ENCODE measurements at places on chromosomes 5 and 9.

- DNase-seq = no peak
Measured at GRCh38 chr5:133941456-133942196, 26.8 kb downstream of the C5orf15 start.

- no peak for DNase-seq
Measured at GRCh38 chr5:52786949-52787599, 642 bp upstream of the ITGA1 start.

DNA sequence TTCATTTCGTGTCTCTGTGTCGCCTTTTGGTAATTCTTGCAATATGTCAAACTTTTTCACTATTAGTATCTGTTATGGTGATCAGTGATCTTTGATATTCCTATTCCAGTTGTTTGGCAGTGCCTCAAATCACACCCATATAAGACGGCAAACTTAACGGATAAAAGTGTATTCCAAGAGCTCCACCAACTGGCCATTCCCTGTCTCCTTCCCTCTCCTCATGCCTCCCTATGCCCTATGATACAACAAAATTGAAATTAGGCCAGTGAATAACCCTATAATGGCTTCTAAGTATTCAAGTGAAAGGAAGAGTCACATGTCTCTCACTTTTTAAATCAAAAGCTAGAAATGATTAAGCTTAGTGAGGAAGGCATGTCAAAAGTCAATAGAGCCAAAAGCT, 74.8 kb downstream of the CDK5RAP2 start:
- no peak for DNase-seq

DNA sequence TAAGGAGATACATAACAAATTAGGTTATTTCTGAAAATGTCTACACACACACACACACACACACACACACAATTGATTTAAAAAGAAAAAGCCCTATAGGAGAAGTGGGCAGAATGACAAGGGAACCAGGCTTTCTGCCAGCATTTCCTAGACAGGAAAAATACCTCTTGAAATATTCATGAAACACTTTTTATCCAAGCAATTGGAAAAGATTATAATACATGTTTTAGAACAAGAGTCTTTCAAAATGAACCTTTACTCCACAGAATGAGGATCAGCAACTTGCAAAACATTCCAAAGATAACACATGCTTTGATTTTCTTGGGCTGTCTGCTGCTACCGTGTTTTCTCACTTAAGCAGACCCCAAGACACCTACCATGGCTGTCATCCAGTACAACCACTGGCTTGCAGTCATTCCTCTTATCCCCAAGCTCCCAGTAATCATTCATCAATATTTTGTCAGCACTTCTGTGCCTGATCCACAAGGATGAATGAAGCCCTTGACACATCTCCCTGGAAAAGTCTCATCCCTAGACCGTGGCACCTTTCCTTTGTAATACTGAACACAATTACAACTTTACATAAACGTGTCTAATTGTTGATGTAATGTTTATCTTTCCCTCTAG, 717.1 kb upstream of the ZNF608 start:
- no peak for DNase-seq

GRCh38 chr5:43390471-43390870, 21.7 kb downstream of the CCL28 start:
- DNase-seq = no peak

DNA sequence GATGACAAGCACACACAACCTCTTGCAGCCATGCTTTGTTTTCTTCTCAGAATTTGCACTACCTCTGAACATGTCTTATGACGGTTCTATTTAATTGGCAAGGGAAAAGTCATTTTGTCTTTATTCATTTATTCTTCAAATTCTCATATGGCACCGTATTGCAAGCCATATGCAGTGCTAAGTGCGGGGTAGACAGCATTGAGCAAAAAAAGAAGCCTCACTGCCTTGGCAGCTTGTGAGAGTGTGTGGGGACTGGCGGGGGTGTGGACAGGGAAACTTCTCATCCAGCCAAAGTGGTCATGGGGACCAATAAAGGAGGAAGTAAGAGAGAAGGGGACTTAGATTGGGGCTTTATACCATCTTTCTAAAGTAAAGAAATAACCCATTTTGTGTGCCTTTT, 160.0 kb downstream of the CDH12 start:
- no peak for DNase-seq

DNA sequence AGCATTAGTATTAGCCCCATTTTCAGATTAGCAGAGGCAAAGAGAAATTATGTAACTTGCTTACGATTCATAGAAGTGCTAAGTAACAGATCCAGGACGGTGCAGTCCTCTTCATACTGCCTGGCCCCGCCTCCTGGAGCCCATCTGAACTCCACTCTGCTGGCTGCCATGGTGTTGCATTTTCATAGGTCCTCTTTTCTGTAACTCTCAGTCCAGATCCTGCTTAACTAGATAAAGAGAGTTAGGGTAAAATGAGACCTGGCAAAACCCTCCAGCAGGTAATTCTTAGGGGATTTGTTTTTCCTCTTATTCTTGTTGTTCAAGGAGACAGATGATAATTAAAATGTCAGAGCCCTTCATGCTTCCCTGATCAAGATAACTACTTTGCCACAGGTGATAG, 135.1 kb upstream of the EFNA5 start:
- no peak for DNase-seq

DNA sequence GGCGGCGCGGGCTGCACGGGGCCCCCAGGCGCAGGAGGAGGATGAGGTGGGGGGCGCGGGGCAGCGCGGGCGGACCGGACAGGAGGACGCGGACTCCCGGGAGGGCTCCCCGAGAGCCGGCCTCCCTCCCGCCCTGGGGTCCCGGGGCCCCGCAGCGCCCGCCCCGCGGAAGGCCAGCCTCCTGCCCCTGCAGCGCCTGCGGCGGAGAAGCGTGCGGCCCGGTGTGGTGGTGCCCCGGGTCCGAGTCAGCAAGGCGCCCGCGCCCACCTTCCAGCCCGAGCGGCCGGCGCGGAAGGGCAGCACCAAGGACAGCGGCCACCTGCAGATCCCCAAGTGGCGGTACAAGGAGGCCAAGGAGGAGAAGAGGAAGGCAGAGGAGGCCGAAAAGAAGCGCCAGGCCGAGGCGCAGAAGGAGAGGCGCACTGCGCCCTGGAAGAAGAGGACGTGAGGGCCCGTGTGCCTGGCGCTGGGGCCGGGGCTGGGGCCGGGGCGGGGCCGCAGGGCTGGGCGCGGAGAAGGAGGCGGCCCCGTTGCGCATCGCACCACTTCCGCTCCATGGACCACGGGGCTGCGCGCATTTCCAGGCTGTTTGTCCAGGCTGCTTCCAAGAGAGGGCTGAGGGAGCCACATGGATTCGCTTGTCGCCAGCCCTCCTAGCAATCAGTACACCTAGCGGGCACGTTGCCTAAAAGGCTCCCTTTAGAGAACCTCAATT, 86.0 kb downstream of the ANKRD33B start:
- DNase-seq = no peak

DNA sequence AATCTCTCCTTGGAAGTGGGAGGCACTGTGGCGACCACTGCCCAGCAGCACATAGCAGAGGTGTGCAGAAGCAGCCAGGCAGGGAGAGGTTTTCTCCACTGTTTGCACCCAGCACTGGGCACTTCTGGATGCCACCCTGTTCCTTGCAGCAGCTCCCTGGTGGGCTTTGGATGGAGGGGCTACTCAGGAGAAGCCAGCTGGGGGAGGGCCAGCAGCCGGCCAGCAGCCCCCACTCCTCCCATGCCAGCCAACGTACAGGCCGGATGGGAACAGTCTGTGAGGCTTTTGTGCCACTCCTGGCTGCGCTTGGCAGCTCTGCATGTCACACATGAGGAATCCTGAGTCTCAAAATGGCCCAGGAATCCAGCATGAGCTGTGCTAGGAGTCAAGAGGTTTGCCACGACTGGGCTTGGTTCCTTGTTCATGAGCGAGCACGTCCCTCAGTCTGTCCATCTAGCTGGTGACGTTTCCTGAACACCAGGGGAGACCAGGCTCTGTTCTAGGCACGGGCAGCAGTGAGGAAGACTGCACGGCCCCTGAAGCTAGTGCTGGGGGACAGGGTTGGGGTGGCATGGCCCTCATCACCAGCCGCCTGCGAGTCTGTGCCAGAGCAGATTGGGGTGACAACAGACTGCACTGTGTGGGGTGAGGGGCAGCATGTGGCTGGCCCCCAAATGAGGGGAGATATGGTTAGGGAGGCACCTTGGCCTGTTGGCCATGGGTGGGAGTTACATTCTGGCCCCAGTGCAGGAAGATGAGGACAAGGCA, 10.1 kb downstream of the PHF2 start:
- no peak for DNase-seq

GRCh38 chr5:64865662-64866061, 96.9 kb downstream of the CWC27 start:
- no peak for DNase-seq

DNA sequence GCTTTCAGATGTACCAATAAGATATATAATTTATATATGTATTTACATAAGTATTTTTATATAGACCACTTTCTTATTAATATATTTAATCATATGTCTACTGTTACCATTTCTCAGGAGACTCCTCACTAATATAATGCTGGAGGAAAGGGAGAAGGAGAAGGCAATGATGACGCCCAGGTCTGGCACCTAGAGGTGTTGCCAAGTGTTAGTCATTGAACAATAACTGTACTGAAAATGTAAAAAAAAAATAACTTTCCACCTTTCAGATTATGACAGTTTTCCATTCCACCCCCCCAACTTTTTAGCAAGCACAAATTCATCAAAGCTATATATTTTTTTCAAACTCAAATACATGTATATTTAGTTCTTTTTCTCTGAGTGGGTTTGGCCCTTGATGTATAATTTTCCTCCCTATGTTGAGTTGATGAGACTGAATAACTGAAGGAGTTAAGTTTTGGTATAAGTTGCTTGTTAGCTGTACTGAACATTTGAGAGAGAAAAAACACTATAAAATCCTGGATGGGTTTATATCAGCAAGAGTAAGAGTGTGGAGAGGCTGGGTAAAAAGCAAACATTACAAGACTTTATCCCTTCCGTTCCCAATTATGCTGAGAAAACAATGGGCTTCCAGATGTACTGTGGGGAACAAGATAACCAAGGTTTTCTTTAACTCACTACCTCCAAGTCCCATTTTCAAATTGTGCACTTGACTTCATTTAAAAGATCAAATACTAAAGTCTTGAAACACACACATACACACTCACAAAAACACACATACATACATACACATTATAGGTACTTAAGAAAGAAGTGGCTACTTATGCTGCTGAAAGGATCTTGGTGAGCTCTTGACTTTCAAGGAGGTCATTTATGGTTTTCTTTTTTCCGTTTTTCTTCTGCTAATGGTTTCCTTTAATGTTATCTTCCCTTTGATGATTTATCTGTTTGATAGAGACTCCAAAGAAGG, 142.8 kb upstream of the IFNE start:
- no peak for DNase-seq

DNA sequence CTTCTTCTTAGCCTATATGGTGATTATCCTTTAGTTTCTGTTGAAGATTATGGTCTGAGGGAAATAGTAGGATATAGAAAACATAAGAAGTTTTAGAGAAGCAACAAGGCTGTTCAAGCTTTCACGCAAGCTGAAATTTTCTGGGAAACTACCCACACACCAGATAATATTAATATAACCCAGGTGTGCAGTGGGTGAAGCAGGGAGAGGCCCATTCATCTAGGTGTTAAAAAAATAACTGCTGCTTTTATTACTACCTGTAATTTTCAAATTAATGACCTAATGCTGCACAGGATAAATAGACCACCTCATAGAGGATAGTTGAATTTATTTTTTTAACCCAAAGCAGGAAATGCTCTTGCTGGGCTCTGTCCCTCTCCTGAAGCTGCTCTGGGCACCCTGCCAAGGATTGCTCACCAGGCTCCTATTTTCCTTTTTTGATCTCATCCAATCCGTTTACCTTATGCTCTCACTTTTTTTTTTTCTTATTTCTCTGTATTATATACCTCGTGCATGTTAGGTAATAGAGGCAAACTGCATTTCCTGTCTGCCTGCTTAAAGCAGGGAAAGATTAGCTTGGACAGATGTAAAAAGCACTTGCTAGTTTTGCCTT, 124.3 kb upstream of the SLC12A2 start:
- DNase-seq = no peak

DNA sequence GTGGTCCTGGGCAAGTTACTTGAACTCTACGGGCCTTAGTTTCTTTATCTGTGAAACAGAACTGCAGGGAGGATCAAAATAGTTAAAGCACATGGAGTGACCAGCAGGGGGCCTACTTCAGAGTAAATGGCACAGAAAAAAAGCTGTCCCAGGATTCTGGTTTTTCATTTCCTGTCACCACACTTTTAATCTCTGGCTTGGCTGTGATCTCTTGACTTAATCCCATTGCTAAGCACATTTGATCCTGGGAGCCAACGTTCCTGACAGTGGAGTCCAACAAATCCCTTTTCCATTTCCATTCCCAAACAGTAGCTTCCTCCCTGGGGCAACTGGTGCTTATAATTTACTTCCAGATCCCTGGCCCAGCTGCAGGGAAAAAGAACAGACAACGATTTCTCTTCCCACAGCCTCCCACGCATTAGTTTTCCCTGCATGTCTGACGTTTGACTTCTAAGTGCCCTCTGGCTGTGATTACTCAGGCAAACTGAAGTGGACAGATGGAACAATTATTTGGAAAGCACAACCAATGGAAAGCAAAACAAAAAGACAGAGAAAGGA, 136.5 kb upstream of the STK32A start:
- DNase-seq = no peak

DNA sequence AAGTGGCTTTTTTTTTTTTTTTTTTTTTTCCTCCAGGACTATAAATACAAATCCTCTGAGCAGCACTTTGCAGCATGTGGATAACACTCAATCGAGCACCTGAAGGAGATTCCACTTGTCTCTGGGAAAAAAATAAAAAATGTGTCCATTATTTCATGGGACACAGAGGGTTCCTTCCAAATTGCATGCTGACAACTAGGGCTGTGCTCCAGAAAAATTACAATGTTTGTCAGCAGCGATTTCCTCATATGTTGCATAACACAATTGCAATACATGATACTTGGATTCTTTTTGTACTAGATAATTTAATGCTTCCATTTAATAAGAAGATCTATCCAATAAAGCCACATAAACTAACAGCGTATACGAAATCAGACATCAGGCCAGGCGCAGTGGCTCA, 84.4 kb downstream of the CDH18 start:
- no peak for DNase-seq

- DNase-seq = no peak
Measured at GRCh38 chr5:149671544-149671943, 58.6 kb upstream of the PPARGC1B start.

DNA sequence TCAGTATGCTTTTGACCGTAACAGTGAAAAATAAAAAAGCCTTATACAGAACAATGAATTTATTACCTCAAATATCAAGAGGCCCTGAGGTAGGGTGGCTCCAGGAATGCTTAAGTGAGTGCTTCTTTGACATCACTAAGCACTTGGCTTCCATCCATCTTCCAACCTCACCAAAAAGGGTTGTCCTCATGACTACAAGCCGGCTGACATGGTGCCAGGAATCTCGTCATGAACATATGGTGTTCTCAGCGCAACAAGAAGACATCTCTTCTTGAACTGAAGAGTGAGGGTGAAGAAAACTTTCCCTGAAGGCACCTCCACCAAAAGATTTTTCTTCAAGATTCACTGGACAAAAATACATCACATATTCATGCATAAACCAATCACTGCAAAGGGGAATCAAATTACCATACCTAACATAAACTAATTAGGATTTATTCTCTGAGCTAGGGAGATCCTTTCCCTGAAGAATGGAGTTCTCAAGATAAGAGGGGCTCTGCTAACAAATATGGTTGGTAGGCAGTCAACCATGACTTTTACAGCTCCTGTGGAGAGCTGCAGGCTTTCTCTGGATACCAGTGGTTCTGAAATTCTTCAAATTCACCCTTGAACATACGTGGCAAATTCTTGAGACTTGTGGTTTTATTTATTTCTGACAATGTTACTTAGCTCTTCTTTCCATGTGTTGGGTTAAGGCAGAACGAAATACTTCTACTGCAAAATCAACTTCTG, 49.5 kb downstream of the AGXT2 start:
- DNase-seq = no peak

GRCh38 chr5:367358-368130, 46.0 kb downstream of the AHRR start:
- DNase-seq = no peak
